AG04450 (cell line): ENCODE measurements at places on chromosomes 1 and 21.

- no peak for DNase-seq
Measured at GRCh38 chr1:67393240-67393639, 37.0 kb downstream of the SERBP1 start.

DNA sequence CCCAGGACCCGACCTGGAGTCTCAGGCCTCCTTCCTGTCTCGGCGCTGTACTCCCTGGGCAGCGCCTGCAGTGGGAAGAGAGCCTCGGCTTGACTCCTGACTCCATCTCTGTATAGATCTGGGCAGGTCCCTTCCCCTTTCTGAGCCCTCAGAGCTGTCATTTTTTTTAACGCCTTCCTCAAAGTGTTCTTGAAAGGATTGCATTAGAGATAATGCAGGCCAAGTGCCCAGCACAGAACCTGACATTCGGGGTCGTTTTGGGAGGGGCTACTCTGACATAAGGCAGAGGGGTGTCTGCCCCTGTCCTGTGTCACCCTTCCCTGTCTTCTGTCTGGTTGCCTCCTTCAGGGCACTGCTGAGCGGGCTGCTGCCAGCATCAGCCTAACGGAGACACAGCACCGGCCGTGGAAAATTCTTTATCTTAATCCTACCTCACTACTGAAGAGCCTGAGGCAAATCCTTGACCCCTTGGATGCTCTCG lies 271.6 kb downstream of the TRABD2B start:
- no peak for DNase-seq

- DNase-seq = no peak
Measured at GRCh38 chr1:3348196-3348865, 106.1 kb upstream of the ARHGEF16 start.

GRCh38 chr1:151340870-151341754 lies 5.9 kb downstream of the RFX5 start:
- DNase-seq = peak; percentile 72

DNA sequence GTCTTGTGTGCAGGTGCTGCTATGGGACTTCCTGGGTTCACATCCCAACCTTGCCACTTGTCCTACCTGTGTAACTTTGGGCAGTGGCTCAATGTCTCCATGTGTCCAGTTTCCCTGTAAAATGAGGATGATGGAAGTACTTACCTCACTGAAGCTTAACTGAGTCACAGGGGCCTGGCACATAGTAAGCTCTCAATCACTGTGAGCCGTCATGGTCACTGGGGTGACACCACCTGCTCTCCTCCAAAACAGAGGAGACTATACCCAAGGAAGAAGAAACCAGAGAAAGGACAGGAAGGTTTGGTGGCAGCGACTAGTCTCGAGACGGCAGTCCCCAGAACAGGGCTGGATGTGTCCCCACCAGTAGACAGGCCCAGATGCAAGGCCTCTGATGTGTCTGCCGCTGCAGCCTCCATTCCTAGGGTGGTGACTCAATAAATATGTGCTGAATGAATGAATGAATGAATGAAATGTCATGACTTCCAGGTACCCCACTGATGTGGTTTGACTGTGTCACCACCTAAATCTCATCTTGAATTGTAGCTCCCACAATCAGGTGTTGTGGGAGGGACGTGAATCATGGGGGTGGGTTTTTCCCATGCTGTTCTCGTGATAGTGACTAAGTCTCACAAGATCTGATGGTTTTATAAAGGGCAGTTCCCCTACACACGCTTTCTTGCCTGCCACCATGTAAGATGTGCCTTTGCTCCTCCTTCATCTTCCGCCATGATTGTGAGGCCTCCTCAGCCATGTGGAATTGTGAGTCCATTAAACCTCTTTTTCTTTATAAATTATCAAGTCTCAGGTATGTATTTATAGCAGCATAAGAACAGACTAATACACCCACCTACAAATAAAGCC lies 13.0 kb upstream of the LRP8 start:
- no peak for DNase-seq
